ENCODE measurements at places on chromosomes 4 and X. TPM values are rescaled to one million over a fixed set of nuclear protein-coding genes. Genes with fewer than 3 reads are reported as not detected.

NDST3 gene
- not detected for polyA plus RNA-seq

NPY1R gene
- 0.26 TPM for polyA plus RNA-seq

ZMAT1 gene
- polyA plus RNA-seq = 23.2 TPM

CTAG2 gene
- not detected for polyA plus RNA-seq

TBX22 gene
- 0.03 TPM for polyA plus RNA-seq

RS1 gene
- polyA plus RNA-seq = not detected

C4orf33 gene
- 3.0 TPM for polyA plus RNA-seq

UGT2B11 gene
- polyA plus RNA-seq = not detected

ZNF157 gene
- polyA plus RNA-seq = 0.03 TPM

SSX2B gene
- polyA plus RNA-seq = not detected

FOXP3 gene
- not detected for polyA plus RNA-seq

VGLL1 gene
- polyA plus RNA-seq = not detected

HHIP gene
- not detected for polyA plus RNA-seq

TLR1 gene
- polyA plus RNA-seq = 0.80 TPM

ARHGAP36 gene
- polyA plus RNA-seq = not detected

FAM114A1 gene
- 8.0 TPM for polyA plus RNA-seq

GRID2 gene
- 0.07 TPM for polyA plus RNA-seq

ZDHHC9 gene
- polyA plus RNA-seq = 20.0 TPM

MAGEA8 gene
- polyA plus RNA-seq = not detected

MCF2 gene
- 4.5 TPM for polyA plus RNA-seq

CXCL6 gene
- 0.16 TPM for polyA plus RNA-seq

ADH1A gene
- not detected for polyA plus RNA-seq

F11 gene
- polyA plus RNA-seq = 0.09 TPM

AFF2 gene
- 0.01 TPM for polyA plus RNA-seq

GRIA2 gene
- not detected for polyA plus RNA-seq

HSFX2 gene
- polyA plus RNA-seq = 2.3 TPM

IGSF1 gene
- polyA plus RNA-seq = 0.51 TPM

ARHGAP6 gene
- 3.1 TPM for polyA plus RNA-seq

AFP gene
- polyA plus RNA-seq = not detected

NMU gene
- not detected for polyA plus RNA-seq

USP17L17 gene
- polyA plus RNA-seq = not detected

RAB9B gene
- polyA plus RNA-seq = 5.6 TPM

GUCY1B1 gene
- polyA plus RNA-seq = 23.8 TPM

TBC1D19 gene
- polyA plus RNA-seq = 1.6 TPM

MGARP gene
- polyA plus RNA-seq = 1.7 TPM

All from heart right ventricle (tissue), 16 donors.